ENCODE measurements at places on chromosomes 5 and 9.

DNA sequence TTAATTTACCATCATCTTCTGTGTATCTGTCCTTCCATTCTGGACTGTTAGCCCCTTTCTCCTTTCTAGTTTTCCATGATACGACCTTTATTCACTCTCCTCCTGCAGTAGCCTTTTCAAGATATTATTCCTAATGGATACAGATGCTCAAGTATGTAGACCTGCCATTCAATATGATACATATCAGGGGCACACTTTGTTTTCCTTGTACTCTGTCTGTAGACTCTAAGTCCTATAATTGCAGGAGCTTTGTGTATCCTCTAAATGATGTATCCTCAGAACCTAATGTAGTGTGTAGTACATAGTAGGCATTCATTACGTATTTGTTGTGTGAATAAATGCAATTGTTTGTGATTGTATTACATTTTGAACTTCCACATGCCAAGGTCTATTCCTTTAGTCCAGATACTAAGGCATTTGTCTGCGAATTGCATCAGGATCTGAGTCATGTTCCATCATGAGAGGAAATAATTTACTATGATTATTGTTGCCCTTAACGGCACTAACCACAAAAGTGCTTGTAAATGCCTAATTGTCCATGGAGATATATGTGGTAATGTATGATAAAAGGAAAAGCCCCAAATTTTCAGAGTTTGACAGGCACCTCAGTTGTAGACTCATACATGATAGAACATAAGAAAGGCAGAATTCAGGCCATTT lies 57.1 kb upstream of the IZUMO3 start:
- DNase-seq: no peak

GRCh38 chr9:133862585-133863256 lies 124.6 kb upstream of the SARDH start:
- DNase-seq: no peak

GRCh38 chr9:93346231-93347112 lies 105.0 kb upstream of the FAM120A start:
- DNase-seq: peak; percentile 3

DNA sequence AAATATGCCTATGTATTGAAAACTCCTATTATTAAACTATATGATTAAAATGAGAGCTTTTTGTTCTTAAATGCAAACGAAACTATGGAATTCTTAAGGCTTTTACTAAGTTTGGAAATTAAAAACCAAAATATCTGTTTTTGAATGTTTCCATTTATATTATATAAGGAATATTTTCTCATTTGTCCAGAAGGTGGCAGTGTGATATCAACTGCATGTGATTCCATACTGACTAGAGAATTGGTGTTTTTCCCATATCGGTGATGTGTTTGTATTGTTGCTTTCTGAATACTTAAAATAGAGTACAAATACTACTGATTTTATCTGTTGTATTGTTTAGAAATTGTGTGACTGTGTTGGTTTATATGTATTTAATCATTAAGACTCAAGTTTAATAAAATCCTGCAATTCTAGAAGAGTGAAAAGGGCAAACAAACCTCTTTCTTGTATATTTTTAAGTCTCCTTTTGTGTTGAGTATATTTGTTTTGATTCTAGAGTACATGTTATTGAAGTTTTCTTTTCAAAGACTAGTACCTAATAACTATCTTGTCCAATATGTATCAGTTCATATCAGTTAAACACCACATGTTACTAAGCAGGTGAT lies 320.8 kb downstream of the CCDC171 start:
- peak; percentile 67 for DNase-seq

DNA sequence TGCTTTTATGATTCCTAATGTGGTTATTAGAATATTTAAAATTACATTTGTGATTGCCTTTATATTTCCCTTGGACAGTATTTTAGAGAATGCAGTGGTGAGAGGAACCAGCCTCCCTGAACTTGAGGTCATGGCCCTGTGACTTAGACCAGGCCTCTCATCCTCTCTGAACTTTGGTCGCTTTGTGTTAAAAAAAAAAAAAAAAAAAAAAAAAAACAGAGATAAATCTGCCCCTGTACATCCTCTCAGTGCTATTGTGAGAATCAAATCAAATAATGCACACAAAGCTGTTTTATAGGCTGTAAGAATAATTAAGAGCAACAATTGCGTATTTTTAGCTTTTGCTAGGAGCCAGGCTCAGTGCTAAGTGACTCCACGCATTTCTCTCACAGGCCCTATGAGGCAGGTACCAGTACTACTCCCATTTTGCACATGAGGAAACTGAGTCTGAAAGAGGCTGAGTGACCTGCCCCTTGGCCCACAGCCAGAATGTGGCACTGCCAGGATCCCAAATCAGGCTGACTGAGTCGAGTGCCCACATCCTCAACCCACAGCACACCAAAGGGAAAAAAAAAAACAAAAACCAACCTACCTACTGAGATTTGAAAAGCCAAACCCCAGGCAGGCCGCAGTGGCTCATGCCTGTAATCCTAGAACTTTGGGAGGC lies 110.3 kb upstream of the LARP1 start:
- no peak for DNase-seq

GRCh38 chr5:73298772-73299630 lies 126.0 kb downstream of the TMEM174 start:
- no peak for DNase-seq

DNA sequence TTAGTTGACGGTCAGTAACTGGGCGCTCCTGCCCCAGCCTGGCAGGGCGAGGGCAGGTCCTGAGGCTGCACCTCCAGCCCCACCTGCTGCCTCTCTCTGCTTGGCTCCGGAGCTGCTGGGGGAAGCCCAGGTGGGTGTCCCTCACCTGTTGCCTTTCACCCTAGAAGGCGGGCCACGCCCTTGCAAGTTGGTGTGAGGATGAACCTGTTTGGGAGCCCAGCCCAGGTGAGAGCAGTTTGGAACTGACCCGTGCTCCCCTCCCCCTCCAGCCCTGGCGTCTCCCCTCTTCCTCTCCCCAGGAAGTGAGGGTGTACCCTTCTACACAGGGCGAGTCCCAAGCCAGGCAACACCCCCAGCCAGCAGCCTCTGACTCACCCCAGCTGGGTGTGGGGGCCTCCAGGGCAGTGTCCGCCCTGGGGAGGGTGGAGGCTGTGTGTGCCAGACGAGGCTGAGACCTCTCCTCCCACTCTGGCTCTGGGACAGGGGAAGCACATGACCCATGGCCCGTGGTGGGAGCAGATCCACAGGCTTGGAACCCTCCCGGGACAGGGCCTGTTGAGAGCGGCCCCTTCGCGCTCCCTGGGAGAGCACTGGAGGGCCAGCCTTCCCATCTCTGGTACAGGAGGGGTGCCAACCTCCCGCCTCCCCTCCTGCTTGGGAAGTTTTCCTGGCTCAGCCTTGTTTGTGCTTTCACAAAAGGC lies 10.4 kb downstream of the LRRC8A start:
- peak; percentile 93 for DNase-seq

- no peak for DNase-seq
Observed at GRCh38 chr5:76475385-76475784, 72.3 kb downstream of the IQGAP2 start.

GRCh38 chr9:36793277-36793676 lies 220.6 kb downstream of the MELK start:
- DNase-seq: no peak

GRCh38 chr5:65811004-65811403 lies 89.0 kb downstream of the NLN start:
- peak; percentile 64 for DNase-seq

- DNase-seq: peak; percentile 89
Observed at GRCh38 chr5:81420039-81420667, 26.2 kb upstream of the ACOT12 start.

GRCh38 chr9:20353931-20354652 lies 268.2 kb downstream of the MLLT3 start:
- DNase-seq: no peak

DNA sequence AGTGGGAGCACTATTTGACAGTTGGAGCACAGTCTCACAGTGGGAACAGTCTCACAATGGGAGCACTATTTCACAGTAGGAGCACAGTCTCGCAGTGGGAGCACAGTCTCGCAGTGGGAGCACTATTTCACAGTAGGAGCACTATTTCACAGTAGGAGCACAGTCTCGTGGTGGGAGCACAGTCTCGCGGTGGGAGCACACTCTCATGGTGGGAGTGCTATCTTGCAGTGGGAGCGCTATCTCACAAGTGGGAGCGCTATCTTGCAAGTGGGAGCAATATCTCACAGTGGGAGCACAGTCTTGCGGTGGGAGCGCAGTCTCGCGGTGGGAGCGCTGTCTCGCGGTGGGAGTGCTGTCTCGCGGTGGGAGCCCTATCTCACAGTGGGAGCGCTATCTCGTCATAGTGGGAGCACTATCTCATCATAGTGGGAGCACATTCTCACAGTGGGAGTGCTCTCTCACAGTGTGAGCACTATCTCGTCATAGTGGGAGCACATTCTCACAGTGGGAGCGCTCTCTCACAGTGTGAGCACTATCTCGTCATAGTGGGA lies 56.1 kb downstream of the MED10 start:
- DNase-seq: no peak

DNA sequence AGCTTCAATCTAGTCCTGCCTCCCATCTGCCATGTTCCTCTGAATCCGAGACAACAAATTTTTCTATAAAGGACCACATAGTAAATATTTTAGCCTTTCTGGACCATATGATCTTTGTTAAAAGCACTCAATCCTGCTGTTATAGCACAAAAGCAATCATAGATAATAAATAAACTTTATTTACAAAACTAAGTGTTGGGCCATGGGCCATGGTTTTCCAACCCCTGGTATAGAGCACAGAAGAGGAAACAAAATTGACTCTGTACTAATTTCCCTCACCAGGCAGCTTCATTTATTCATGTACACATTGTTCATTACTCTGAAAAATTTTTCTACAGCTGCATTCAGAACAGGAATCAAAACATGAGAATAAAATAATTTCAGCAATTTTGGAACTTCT lies 288.9 kb downstream of the AGTPBP1 start:
- DNase-seq: no peak

DNA sequence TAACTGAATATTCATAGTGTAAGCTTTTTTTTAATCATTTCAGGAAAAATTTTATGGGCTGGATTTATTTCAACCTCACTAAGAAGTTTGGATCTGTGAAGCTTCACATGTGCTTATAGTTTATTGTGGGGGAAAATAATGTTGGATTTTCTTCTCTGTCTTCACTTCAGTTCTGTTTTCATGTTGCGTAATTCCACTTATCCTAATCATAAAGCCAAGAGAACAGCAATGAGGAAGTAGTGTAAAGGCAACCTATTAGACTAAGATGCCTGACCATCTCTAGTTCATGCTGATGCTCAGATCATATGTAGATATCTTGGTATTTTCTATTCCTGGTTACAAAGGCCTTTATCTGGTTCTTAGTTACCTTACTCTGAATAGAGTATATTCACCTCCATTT lies 50.0 kb downstream of the CD180 start:
- peak; percentile 26 for DNase-seq

DNA sequence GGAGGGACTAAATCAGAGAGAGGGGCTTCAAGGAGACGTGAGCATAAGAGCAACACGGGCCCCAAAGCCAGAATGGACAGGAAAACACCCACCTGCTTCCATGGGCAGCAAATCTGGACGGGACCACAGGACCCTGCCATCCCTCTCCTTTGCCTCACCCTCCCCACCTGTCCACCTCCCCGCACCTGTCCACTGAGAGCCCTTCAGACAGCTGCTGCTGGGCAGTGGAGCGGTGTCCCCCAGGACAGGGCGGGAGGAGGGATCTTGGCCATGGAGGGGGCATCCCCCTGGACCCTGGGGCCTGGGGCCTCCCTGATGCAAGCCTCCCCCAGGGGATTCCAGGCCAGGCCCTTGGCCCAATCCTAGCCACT lies 2.6 kb downstream of the CCDC183 start:
- no peak for DNase-seq

GRCh38 chr5:68367287-68367686 lies 151.7 kb downstream of the PIK3R1 start:
- DNase-seq: no peak

- no peak for DNase-seq
Observed at GRCh38 chr5:41266377-41266776, 53.0 kb upstream of the C6 start.
